ENCODE measurements at places on chromosomes 6 and 20.
A peak's percentile ranks its signal among the peaks of the same experiment; 100 is the strongest.

DNA sequence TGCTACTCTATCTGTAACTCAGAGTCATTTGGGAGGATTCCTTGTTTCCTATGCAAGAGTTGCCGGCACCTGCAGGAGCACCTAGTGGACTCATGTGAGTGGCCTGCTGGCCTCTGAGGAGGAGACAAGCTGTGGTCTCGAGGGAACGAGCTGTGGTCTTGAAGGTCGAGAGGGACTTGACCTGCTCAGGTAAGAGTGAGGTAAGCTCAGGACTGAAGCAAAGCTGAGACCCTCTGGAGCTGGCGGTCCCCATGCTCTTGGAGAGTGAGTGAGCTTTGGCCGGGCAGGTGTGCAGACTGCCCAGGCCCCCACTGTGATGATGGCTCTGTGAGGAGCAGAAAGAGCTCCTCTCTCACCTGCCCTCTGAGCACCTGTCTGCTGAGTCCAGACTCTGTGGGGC is 214.3 kb downstream of the MYLK4 start:
- no peak for DNase-seq

- DNase-seq, result no peak
These were observed 78.4 kb downstream of the FYN start for GRCh38 chr6:111794727-111795452.

- DNase-seq, result no peak
These were observed 254.2 kb upstream of the HSF2 start for GRCh38 chr6:122145246-122145645.

GRCh38 chr20:39429726-39430125 is 467.6 kb downstream of the DHX35 start:
- no peak for DNase-seq

DNA sequence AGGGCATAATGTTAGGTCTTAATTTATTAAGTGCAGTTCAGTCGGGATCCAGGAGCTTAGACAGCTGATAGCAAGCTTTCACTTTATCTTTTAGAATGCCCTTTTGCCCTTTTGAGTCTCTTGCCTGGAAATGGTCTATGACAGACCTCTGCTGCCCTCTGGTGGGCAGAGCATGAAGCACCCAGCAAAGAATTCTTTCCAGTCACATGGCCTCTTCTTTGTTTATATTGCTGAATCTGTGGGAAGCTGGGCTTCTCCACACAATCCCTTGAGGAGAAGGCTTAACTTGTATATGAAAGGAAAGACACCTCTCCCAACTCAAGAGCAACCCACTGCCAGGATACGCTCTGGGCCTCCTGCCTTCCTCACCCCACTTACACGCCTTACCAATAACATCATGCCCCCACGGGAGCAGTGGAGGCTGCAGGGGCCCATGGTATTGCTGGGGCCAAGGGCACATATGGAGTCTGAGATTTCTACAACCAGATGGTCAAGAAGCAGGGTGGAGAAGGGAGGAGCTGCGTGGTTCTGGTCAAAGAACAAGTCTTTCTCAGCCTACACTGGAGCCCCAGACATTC is 20.4 kb downstream of the WFDC3 start:
- DNase-seq, result peak; percentile 85

All from mucosa of gallbladder (tissue), 1 donor.